ENCODE measurements at places on chromosomes 6 and 20.

DNA sequence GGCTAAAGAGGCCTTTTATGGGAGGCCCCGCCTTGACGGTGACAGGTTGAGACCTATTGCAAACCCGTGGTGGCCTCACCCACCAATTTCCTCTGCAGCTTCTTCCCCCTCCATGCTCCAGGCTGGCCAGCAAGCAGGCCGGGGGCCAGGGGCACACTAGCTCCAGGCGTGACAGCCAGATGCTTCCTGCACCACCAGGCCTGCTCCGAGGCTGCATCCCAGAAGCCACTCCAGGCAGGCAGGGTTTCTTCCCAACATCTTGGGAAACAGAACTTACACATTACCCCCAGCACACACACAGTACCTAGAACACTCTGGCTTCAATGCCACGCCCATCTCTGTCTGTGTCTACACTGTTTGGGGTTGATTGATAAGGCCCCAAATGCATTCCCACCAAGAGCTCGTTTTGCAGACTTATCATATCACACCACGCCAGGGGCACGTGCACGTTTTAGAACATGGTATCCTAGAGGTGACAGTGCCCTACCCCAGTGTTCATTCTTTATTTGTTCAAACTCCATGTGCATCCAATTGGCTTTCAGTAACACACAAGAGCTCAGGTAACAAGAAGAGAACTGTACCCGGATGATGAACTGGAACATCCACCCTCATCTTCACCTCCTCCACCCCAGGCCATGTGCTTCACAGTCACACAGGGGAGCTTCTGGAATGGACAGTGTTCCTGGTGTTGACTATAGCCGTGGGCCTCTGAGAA lies 221.4 kb upstream of the RREB1 start:
- DNase-seq: no peak

DNA sequence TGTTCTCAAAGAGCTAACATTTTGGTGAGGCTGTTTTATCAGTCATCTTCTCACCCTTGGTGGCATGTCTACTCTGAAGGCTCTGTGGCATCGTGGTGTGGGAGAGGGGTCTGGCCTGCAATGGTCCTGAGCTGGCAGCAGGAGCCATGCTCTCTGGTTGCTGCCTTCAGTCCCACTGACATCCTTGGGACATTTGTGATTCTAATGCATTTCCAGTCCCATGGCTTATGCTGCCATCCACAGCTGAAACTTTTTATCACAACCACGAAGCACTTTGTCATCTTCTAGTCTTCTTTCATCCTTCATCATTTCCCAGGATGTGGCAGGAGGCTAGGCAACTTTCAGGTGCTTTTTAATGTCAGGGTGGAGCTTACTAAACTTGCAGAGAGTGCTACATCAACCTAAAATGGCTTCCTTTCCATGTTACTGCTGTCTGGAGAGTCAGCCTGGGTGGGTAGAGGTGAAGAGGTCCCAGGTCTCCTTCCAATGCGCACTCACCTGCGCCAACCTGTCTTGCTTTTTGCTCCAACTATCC lies 77.1 kb downstream of the GPR63 start:
- no peak for DNase-seq

GRCh38 chr6:159639721-159640120 lies 53.3 kb downstream of the SOD2 start:
- no peak for DNase-seq

DNA sequence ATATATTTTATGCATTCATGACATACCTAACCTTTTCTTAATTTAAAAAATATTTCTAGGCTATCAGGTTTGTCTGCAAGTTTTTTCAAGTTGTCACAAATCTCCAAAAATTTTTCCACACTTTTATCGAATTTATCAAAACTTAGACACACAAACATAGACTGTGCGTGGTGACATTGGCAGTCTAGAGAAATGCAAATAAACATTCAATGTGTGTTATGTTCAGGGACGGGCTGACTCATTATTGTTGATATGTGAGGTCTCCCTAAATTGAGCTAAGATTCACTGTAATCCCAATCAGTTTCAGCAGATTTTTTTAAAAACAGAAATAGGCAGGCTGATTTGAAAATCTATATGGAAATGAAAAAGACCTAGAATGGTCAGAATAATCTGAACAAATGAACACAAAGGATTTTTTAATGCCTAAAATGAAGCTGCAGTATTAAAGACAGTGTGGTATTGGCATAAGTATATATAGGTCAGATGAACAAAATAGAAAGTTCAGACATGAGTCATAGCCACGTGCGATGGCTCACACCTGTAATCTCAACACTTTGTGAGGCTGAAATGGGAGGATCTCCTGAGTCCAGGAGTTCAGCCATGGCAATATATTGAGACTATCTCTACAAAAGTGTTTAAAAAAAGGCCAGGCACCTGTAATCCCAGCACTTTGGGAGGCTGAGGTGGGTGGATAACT lies 19.2 kb downstream of the BLTP3A start:
- peak; percentile 6 for DNase-seq

DNA sequence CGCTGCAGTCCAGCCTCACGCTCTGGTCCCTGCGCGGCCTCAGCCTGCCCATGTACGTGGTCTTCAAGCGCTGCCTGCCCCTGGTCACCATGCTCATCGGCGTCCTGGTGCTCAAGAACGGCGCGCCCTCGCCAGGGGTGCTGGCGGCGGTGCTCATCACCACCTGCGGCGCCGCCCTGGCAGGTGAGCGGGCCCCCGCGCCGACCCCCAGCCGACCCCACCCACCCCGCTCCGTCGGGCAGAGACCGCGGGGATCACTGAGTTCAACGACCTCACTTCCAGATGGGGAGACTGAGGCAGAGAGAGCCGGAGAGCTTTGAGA lies 545 bp downstream of the SLC35D3 start:
- DNase-seq: no peak

DNA sequence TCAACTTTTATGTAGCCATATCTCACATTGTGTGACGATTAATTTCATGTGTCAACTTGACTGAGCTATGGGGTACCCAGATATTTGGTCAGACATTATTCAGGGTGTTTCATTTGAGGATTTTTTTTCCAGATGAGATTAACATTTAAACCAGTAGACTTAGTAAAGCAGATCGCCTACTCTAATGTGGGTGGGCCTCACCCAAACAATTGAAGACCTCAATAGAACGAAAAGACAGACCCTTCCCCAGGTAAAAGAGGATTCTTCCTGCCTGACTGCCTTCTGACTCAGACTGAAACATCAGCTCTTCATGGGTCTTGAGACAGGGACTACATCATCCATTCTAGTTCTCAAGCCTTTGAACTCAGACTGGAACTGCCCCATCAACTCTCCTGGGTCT lies 231.7 kb upstream of the SASH1 start:
- DNase-seq: no peak

DNA sequence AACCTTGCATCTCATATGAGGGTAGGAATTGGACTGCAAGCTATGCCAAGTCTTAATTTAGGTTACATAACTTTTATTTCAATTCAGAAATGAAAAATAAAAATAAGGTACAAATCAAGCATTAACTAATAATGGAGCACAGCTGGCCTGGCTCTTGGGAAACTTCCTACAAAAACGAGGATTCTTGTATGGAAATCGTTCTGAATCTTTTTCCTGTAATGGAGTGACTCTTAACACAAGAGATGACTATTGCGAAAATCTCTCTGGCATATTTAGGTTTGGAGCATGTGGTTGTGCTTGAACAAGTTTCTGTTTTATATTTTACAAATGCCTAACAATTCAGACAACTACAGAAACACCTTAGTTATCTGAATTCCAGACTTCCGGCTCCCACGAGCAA lies 34.0 kb upstream of the PI16 start:
- no peak for DNase-seq

DNA sequence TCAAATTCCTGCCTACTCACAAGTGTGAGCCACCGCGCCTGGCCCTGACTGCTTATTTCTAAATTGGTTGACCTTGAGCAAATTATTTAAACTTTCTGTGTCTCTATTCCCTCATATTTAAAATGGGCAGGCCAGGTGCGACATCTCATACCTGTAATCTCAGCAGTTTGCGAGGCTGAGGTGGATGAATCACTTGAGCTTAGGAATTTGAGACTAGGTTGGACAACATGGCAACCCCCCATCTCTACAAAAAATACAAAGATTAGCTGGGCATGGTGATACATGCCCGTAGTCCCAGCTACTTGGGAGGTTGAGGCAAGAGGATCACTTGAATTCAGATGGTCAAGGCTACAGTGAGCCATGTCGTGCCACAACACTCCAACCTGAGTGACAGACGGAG lies 26.5 kb downstream of the DCBLD1 start:
- DNase-seq: no peak

- DNase-seq: no peak
Observed at GRCh38 chr6:3175715-3176402, 18.5 kb upstream of the TUBB2A start.

DNA sequence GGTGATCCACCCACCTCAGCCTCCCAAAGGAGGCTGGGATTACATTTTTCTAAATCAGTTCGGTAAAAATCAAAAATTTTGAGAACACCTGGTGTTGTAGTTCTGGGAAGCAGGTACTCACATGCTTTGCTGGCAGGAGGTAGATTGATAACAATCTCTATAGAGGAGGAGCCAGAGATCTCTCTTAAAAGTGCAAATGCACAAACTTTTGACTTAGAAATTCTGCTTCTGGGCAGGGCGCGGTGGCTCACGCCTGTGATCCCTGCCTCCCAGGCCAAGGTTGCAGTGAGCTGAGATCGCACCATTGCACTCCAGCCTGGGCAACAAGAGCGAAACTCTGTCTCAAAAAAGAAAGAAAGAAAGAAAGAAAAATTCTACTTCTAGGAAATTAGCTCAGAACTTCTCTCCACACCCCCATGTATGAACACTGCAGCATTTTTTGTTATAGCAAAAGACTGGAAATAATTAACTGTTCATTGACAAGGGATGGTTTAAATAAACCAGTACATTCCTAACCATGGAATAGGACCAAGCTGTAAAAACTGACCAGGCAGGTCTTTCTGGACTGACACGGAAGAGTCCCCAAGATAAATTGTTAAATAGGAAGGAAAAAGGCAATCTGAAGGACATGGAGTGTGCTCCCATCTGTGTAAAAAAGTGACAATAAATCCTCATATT lies 14.4 kb upstream of the TRIB3 start:
- DNase-seq: no peak

GRCh38 chr20:16575390-16576140 lies 2.3 kb upstream of the KIF16B start:
- DNase-seq: no peak

- no peak for DNase-seq
Observed at GRCh38 chr20:23407781-23408464, 13.4 kb downstream of the NAPB start.

DNA sequence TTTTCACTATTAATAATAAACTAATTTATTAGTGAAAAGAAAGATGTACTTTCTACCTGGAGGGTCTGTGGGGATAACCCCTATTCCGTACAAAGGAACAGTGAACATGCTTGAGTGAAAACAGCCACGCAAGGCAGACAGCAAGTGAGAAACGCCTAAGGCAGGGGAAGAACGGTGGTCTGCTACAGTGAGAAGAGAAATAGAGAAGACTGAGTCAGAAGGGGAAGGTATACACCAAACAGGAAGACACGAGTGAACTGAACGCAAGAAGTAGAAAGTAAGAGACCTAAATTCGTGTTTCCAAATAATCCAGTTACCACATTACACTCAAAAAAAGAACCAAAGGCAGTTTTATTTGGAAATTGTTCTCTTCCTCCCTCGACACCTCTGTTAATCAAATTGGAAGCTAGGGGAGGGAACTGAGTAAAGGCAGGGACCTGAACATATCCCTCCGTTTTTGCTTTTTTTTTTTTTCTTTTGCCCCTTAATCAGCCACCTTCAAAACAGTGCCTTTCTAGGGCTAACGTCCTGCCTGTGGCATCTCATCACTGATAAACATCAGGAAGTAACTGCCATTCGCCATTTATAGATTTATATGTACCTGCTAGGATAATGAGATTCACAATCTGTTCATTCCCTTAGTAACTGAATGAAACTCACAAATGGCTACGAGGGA lies 48.9 kb downstream of the ATXN1 start:
- DNase-seq: no peak

- DNase-seq: no peak
Observed at GRCh38 chr6:74577619-74578018, 628.2 kb downstream of the COL12A1 start.

- DNase-seq: no peak
Observed at GRCh38 chr6:20313960-20314530, 87.6 kb upstream of the E2F3 start.

DNA sequence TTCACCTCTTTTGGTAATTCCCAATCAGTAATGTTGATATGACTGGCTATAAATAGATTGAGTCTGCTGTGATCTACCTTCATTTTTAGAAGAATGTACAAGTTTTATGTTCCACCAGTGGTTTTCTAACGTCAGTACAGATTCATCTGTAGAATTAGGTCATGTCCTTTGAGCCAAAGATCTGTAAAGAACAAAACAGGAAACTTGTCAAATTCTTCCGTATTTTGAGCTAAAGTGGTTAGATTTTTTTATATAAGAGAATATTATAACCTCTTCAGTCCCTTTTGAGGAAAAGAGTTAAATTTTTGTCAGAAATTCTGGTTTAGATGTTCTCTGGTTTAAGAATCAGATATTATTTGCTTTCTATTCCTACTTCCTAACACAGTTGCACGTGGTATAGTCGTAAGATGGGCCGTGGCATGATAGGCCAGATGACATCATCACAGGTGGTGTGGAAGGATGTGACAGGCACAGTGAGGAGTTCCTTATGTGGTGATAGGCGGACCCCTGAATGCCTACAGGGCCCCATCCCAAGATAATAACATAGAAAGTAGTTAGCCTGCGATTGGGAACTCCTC lies 62.3 kb downstream of the SNX9 start:
- DNase-seq: no peak

GRCh38 chr6:48073976-48074767 lies 36.8 kb downstream of the PTCHD4 start:
- DNase-seq: no peak

- no peak for DNase-seq
Observed at GRCh38 chr20:50315586-50316551, 125.2 kb downstream of the CEBPB start.

GRCh38 chr6:4091941-4092340 lies 13.0 kb upstream of the FAM217A start:
- DNase-seq: no peak

DNA sequence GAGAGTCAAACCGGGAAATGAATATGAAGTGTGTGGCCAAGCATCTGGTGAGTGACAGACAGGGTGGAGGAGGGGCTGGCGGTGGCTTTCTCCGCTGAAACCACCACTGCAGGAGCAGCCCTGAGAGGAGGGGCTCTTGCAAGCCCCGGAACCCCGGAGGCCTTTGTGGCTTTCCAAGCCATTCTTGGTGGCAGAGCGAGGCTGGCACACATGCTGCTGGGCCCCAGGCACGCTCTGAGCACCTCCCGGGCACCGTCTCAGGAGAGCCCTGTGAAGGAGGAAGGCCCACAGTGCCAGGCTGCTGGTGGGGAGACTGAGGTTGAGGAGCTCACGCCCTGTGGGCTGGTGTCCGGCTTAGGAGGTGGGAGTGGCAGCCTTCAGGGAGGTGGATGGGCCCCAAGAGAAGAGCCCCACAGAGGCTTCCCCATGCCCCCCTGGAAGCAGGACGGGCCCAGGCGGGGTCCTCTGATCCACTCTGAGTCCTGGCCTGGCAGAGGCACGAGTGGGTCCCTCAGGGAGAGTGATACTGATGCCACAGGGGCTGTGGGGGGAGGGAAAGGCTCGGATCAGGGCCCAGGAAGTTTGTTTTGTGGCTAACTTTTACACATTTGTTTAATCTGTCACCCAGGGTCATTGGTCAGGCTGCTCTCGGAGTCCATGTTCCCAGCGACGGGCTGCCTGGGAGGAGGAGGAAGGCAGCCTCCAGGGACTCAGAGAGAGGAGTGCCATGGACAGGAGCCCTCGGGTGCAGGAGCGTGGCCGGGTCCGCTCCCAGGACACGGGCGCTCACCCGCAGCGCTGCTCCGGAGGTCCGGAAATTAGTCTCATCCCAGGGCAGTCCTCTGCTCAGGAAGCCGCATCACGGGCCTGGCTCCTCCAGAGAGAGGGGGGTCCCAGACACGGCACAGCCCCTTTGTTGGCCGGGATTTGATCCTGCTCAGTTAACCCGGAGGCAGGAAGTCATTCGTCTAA lies 170.7 kb downstream of the ERMARD start:
- DNase-seq: peak; percentile 1

All from activated CD4-positive, alpha-beta T cell treated with anti-CD3 and anti-CD28 coated beads for 24 hours (primary cell).